ENCODE measurements at places on chromosomes 2 and 18.

GRCh38 chr2:55108456-55109160, 58.4 kb upstream of the RTN4 start:
- DNase-seq: no peak

DNA sequence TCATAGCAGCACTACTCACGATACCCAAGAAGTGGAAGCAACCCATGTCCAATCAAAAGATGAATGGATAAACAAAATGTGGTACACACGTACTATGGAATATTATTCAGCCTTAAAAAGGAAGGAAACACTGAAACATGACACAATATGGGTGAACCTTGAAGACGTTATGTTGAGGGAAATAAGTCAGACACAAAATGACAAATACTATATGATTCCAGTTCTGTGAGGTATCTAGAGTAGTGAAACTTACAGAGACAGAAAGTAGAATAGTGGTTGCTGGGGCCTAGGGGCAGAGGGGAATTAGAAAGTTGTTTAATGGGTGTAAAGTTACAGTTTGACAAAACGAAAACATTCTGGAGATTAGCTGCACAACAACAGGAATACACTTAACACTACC, 24.7 kb downstream of the TLK1 start:
- DNase-seq: no peak

DNA sequence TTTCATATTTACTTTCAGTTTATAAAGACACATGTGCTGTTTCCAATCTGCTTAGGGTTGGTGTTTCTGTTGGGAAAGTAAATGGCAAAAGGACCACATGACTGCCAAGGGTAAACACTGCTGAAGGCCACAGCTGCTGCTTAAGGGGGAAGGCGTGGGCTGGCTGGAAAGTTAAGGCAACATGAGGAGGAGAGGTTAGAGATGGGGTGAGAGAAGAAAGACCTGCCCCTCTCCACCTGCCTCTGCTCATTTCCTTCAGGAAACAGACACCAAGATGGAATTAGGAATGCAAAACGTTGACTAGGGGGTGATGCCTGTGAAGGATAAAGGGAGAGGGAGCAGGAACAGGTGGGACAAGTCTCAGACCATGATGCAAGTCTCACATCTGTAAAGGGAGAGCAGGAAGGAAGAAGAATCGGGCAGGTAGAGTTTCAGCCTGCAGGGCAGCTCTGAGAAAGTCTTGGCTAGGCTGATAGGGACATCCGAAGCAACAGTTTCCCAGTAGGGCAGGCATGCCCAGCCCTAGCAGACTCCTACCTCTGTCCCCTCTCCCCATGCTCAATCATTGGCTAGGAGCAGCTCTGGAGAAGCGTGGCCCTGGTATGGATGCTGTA, 86.0 kb downstream of the CDC42EP3 start:
- peak; percentile 23 for DNase-seq

DNA sequence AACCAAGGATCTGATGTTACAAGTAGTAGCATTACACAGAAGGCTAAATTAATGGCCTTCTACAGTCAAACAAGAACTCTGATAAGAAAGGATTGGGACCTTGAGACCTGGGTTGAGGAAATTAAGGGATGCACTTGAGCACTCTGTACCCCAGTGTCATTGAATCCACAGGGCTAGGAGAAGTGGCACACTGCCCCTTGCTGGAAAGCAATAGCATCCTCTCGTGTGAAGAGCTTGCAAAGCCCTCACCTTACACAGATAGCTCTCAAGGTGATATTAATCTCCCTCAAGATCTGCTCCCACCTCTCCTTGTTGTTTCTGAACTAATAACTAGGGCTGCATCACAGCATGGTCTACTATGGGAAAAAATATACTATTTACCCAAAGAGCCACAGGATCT, 26.5 kb upstream of the CHST9 start:
- no peak for DNase-seq

GRCh38 chr2:65532937-65533336, 100.5 kb upstream of the SPRED2 start:
- no peak for DNase-seq

DNA sequence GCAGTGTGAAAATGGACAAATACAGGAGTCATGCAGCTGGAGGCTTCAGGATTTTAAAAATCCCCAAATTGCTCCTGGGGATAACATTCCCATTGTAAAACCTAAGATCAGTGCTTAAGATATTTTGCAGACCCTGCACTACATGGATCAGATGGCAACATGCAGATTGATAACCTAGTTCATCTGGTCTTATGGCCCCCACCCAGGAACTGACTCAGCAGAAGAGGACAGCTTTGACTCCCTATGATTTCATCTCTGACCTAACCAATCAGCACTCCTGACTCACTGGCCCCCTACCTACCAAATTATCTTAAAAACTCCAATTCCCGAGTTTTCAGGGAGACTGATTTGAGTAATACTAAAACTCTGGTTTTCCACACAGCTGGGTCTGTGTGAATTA, 20.0 kb downstream of the SRBD1 start:
- DNase-seq: no peak

DNA sequence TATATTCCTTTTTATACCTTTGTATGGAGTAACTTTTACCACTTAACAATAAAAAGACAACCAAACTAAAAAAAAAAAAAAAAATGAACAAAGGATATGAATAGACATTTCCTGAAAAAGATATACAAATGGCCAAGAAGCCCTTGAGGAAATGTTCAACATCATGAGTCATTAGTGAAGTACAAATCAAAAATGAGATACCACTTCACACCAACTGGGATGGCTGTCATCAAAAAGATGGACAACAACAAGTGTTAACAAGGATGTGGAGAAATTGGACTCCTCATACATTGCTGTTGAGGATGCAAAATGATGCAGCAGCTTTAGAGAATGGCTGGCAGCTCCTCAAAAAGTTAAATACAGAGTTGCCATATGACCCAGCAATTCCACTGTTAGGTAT, 22.6 kb upstream of the SCYGR2 start:
- DNase-seq: no peak

DNA sequence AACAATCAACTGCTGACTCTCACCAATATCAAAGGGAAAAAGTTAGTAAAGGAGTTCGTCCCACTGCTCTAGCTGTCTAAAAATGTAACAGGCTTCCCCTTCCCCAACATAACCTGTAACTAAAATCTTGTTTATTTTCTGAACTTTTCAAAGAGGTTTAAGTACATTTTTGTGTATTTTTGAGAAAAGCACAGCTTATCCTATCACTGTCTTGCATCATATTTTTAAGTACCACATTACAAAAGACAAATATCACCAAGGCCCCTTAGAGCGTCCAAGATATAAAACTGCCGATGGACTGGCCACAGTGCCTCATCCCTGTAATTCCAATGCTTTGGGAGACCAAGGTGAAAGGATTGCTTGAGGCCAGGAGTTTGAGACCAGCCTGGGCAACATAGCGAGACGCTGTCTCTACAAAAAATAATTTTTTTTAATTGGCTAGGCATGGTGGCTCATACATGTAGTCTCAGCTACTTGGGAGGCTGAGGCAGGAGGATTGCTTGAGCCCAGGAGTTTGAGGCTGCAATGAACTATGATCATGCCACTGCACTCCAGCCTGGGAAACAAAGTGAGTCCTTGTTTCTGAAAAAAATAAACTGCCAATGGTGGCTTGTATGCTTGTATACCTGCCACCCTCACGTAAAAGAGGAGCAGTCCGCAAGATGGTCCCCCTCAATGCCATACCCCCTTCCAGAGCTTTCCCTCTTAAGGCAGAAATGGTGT, 21.2 kb upstream of the LAPTM4A start:
- no peak for DNase-seq

DNA sequence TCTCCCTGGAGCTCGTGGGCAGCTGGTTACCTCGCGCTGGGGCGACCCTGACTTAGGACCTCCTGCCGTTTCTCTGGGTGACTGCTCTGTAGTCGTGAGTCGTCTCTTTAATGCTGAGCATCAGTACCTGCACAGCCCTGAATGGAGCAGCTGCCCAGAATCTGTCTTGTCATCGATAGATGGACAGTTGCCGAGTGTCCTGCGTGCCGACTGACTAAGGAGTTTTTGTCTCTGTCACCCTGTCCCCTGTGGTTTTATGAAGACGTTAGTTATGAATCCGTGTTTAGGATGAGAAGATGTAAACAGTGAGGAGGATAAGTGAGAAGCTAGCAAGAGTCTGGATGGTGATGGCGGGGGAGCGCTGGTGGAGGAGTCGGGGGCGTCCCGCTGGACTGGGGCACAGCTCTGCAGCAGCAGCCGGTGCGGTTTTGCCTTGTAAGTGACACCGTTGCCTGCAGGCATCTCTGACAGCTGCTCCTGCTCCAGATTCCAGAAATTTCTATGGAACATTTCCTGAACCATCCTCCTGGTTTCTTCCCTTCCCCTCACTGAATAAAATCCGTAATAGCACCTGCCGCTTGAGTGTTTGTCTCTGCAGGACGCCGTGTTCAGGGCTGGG, 13.3 kb downstream of the AGAP1 start:
- DNase-seq: no peak

- DNase-seq: no peak
Measured at GRCh38 chr2:173159791-173160463, 84.3 kb downstream of the MAP3K20 start.

DNA sequence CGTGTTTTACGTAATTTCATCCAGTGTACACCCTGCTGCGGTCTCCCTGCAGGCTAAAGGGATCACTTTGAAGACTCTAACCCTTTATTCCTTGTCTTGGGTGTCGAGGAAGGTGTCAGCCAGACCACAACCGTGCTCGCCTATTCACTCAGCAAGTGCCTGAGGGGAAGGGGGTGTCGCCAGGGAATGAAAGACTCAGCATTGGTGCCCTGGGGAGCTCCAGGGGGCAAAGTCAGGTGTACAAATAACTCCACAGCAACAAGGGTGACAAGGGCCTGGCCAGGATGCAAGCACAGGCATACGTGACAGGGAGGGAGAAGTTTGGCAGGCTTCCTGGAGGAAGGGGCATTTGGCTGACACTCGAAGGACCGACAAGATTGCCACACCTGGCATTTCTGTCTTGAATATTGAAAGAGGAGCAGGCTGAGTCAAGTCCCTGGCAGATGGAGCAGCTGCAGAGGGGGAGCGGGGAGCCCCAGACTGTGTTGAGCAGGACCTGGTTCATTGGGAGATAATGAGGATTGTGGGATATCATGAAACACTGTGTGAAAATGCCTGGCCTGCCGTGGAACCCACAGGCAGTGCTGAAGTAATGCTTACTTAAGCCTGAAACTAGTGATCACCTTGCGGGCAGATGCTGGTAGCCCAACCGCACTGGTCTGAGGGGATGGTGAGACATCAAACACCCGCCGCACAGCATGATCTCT, 93.9 kb downstream of the RHOB start:
- DNase-seq: no peak

DNA sequence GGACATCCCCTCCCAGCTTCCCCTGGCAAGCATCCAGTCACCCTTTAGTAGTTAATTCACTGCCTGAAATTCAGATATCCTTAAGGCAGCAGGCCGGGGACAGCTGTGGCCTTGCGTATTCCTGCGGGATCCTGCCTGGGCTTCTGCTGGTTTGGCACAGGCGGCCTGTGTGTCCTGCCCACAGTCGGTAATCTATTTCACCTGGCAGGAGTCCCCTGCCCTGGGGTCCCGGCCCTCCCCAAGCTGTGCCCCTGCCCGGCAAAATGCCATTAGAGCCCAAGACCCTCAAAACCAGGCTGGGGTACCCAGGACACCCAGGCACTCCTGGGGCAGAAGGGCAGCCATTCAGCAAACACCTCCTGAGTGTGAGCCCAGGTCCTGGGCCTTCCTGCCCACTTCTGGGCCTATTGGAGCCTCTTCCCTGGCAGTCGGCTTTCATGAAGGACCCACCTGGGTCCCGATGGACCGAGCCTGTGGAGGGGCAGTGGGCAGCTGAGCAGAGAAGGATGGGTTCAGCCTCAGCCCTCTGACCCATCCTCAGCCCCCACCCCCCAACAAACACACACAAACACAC, 11.6 kb downstream of the CROCC2 start:
- no peak for DNase-seq

DNA sequence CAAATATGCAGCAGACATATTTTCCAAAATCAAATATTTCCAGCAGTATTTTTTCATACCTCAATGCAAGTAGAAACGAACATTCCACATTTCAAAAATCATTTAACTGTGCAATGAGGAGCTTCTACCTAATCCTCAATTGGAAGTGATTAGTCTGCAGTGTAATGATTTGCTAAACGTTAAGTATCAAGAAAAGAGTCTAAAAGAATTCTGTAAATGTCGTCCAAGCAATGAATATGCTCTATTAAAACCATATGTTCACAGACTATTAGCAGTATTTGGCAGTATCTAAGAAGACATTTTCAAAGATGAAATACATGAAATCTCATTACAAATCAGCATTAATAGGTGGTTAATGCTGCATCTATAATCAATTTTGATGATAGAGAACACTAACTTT, 15.9 kb downstream of the DYM start:
- DNase-seq: no peak

GRCh38 chr2:162312853-162313252, 5.6 kb downstream of the IFIH1 start:
- no peak for DNase-seq

DNA sequence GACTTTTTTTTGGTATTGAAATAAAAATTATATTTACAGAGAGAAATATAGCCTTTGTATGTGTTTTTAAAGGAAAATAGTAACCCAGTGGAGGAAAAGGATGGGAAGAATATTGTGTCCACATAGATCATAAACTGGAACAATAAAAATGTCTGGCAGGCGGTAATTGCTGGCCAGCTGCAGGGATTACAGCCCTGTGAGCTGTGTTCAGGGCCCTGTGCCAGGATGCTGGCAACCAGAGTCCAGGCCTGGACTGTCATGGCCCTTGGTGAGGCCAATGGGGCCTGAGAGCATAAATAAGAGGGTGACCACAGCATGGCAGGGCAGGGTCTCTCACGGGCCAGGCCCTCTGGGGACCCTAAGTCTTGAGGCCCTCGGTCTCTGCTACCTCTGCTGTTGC, 171.2 kb downstream of the ACOXL start:
- no peak for DNase-seq

DNA sequence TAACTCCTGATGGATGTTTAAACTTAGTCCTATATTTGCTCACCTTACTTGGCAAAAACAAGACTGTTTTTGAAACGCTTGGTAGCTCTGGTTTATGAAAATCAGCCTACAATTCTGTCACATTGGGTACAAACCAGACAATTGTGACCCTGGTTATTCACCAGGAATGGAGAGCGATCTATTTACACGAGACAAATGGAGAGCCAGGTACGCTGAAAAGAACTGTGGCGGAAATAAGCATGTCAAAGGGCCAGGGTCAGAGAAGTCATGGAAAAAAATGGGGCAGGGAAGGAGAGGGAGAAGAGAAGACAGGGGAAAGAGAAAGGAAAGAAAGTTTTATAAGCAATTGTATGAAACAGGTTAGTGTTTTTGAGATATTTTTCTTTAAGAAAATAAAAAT, 119.5 kb upstream of the ZFP36L2 start:
- no peak for DNase-seq

GRCh38 chr2:68403199-68403644, 38.1 kb downstream of the PLEK start:
- peak; percentile 46 for DNase-seq

- DNase-seq: no peak
Measured at GRCh38 chr2:120344976-120345581, 857 bp upstream of the INHBB start.

GRCh38 chr2:165428926-165429325, 40.6 kb upstream of the CSRNP3 start:
- no peak for DNase-seq
